ENCODE measurements at places on chromosomes 2 and 18. TPM values are rescaled to one million over a fixed set of nuclear protein-coding genes. Genes with fewer than 3 reads are reported as not detected.

Gene CDH7
- total RNA-seq: not detected

Gene SEH1L
- 53.6 TPM for total RNA-seq

Gene IL36B
- total RNA-seq: not detected

DNA sequence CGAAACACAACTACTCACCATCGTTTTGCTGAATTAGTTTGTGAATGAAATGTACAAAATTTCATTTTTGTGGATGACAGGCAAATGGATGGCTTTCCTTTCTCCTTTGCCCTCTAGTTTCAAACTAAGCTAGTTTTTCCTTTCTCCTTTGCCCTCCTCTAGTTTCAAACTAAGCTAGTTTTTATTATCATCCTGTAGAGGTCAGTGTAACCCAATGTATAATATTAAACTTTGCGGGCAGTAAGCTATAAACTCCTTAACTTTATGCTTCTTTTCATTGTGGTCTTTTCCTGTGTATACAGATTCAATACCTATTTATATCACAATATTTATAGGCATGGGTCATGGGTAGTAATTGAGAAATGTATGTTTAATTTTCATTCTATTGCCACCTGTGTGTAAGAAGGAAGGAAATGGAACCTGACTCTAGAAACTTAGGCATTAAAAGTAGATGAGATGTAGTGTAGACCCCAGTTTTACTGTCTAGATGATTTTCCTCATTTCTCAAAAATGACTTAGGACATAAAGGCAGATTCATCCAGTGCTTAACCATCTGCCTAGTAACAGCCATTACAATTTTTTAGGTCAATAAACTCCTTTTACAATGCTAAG lies 58.1 kb downstream of the MAP3K19 start:
- no peak overlapping the region for H3K4me3 ChIP-seq
- DNase-seq: peak; percentile 43
- no peaks in the 10 kb centered on the region for H3K4me1 ChIP-seq
- H3K27me3 ChIP-seq: peaks cover 20% of the 10 kb centered on the region
- no peak overlapping the region for H3K27ac ChIP-seq

Gene DNER
- total RNA-seq: 2.8 TPM

Gene KCNE4
- total RNA-seq: 9.3 TPM

GRCh38 chr2:64300066-64300465 lies 153.9 kb upstream of the LGALSL start:
- H3K4me3 ChIP-seq: no peak overlapping the region
- peaks cover 25% of the 10 kb centered on the region for H3K27me3 ChIP-seq
- no peak for DNase-seq
- H3K27ac ChIP-seq: no peak overlapping the region

DNA sequence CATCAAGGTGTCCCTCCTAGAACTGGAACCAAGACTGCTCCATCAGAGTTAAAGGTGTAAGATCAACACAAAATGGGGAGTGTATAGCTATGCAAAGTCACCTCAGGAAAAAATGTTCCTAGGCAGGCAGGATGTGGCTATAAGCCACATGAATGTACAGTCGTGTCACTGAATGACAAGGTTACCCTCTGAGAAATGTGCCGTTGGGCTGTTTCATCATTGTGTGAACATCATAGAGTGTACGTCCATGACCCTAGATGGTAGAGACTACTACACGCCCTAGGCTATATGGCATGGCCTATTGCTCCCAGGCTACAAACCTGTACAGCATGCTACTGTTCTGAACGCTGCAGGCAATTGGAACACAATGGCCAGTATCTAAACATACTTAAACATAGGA lies 24.5 kb downstream of the TYMS start:
- H3K27me3 ChIP-seq: peaks cover 4% of the 10 kb centered on the region
- no peak overlapping the region for H3K4me3 ChIP-seq
- H3K4me1 ChIP-seq: no peaks in the 10 kb centered on the region

DNA sequence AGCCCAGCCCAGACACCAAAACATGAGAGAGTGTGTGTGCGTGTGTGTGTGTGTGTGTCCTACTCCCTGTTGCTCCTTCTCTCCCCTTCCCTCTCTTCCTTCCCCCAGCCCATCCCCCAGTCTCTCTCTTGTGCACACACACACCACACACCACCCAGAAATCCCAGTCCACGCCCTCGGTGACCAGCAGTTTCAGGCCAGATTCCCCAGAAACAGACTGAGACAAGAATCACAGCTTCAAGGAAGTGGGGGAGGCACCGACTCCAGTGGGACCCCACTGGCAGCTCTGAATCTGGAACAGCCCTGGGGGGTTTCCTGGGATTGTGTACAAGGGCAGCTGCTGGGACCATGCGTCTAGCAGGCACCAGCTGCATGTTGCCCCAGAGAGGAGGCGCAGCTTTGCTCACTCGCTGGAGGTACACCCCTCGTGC lies 113.5 kb downstream of the NDUFA10 start:
- H3K27ac ChIP-seq: no peak overlapping the region
- peaks cover 3% of the 10 kb centered on the region for H3K27me3 ChIP-seq
- no peaks in the 10 kb centered on the region for H3K36me3 ChIP-seq
- H3K4me3 ChIP-seq: no peak overlapping the region

- no peaks in the 10 kb centered on the region for H3K36me3 ChIP-seq
- H3K4me3 ChIP-seq: no peak overlapping the region
- no peak overlapping the region for H3K27ac ChIP-seq
- H3K4me1 ChIP-seq: peaks cover 13% of the 10 kb centered on the region
- DNase-seq: no peak
Observed at GRCh38 chr2:25246558-25247290, 78.3 kb upstream of the POMC start.

DNA sequence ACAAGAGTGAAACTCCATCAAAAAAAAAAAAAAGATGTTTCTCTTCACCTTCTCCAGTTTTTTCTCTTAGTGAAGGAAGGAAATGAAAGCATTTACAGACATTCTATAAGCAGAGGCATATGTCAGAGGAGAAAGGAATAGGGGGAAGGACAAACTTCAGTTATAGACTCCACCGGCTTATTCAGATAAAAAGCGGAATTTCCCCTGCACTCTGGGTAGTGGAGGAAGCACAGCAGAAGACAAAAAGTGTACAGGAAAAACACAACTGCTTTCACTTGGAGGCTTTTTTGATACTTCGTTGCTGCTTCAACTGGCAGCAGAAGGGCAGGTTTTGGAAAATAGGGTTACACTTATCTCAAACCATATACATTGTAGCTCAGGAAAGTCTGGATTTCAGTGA lies 3.2 kb upstream of the MGAT4A start:
- no peak overlapping the region for H3K27ac ChIP-seq
- H3K4me3 ChIP-seq: no peak overlapping the region
- peaks cover 29% of the 10 kb centered on the region for H3K27me3 ChIP-seq
- H3K36me3 ChIP-seq: 0 out of 2 replicates have a peak, but pooled peaks cover 3% of the 10 kb centered on the region
- no peak for DNase-seq

DNA sequence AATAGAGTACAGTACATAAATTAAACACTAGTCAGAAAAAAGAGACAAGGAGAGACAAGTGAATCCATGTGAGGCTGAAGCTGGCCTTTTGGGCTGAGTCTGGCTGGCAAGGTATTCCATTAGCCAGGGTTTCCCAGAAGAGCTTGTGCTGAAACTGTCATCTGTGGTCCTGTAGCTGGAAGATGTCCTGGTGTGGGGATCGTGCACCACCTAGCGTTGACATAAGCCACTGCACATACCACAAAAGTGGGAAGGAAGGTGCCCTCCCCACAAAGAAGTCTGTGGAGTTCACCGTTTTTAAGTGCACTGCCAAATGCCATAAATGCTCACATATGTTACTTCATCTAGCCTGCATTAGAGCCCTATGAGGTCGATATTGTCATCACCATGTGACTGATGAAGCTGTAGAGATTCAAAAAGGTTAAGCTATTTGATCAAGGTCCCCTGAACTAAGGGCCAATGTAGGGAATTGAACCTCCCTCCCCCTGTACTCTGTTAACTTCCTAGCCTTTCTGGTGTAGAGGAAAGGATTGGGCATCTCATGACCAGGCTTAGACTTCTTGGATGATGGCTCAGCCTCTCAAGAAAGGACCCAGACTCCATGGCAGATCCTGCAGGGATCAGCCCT lies 31.9 kb upstream of the GALNT14 start:
- H3K27me3 ChIP-seq: peaks cover 17% of the 10 kb centered on the region
- no peaks in the 10 kb centered on the region for H3K36me3 ChIP-seq

Gene CCDC148
- total RNA-seq: 0.65 TPM

Gene TYMS
- total RNA-seq: 179 TPM

- H3K4me1 ChIP-seq: peaks cover 77% of the 10 kb centered on the region
- DNase-seq: no peak
- H3K27me3 ChIP-seq: peaks cover 3% of the 10 kb centered on the region
- H3K4me3 ChIP-seq: no peak overlapping the region
- H3K27ac ChIP-seq: peak overlapping the region; percentile 72
Observed at GRCh38 chr2:102029952-102030351, 38.2 kb downstream of the IL1R2 start.

Gene SRBD1
- 9.9 TPM for total RNA-seq

Gene SIX3
- not detected for total RNA-seq

DNA sequence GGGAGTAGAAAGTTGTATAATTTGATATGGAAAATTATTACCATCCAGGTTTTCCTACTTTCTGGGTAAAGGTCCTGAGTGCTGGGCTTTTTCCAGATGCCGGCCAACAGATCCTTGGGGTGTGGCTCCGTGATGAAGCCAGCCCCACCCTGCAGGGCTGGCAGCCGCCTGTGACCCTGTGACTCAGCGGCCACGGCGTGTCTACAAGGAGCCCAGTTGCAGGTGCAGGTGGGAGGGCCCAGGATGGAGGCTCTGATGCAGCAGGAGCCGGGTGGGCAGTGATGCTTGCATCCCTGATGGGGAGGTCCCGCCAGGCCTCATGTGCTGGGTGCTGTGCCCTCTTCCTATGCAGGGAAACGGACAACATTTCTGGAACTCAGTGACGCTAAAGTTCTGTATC lies 96.0 kb upstream of the ALKAL2 start:
- no peak overlapping the region for H3K4me3 ChIP-seq
- no peak for DNase-seq
- H3K27me3 ChIP-seq: no peaks in the 10 kb centered on the region

- H3K27me3 ChIP-seq: no peaks in the 10 kb centered on the region
- no peak overlapping the region for H3K4me3 ChIP-seq
- DNase-seq: peak; percentile 53
Observed at GRCh38 chr2:168758970-168759820, 43.2 kb upstream of the NOSTRIN start.

DNA sequence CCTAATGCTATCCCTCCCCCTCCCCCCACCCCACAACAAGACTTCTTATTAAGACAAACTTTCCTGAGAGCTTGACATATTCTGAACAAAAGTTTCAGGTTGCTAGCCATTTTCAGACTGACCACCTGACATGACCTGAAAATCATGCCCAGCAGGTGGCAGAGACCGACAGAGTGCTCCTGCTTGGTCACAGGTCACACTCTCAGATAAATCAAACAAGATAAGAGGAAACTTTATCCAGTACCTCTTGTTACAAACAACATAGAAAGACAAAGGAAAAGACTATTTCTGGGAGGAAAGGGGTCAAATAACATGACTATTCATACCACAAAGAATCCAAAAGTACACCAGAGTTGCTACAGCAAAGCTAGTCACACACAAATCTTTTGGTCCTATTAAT lies 107.4 kb downstream of the TMEM200C start:
- H3K27ac ChIP-seq: no peak overlapping the region
- DNase-seq: no peak
- H3K27me3 ChIP-seq: no peaks in the 10 kb centered on the region

Gene CMPK2
- total RNA-seq: not detected

Data from HFFc6 (cell line).